ENCODE measurements at places on chromosomes 5 and 9.

DNA sequence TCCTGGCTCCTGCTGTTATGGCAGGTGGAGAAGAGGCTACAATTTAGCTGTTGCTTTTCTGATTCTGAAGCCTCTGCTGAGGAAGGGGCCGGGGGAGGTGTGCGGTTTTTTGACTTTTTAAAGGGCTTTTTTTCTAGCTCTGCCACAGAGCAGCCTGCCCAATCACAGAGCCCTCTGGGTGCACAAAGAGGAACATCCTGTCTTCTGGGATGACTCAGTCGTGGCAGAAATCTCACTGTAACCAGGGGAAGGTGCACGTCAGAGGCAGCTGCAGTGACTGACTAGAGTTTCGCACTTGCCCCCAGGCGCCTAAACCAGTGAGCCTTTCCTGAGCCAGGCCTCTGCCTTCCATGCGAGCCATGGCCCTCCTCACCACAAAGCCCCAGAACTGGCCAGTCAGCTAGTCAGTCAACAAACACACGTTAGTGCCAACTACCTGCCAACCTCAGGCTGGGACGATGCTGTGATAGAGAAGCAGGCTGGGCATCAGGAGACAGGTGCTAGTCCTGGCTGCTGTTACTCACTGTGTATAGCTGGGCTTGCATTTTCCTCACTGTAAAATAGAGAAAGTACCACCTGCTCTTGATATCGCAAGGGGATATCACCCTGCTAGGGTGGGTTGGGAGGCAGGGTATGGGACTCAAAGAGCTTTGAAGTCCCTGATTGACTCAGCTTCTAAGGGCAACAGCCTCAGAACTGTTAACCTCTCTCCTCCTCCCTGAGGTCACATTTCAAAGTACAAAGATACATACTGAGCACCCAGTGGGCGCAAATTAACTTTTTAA lies 2.2 kb downstream of the AKNA start:
- DNase-seq = peak; percentile 83

DNA sequence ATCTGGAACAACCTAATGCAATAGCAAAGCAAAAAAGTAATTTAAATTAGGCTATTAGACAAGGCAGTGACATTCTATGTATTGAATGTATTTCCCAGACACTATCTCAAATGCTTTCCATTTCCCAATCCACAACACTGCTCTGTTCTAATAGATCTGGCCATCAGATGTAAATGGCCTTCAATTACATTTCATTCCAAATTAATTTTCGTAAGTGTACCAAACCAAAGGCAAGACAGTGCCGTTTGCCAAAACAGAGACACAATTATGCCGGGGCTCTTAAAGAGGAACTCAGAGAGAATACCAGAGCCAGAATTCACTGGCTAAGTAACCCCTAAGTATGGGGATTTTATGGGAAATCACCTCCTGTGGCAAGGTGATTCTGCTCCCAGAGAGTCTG lies 63.1 kb downstream of the GNAQ start:
- DNase-seq = no peak

DNA sequence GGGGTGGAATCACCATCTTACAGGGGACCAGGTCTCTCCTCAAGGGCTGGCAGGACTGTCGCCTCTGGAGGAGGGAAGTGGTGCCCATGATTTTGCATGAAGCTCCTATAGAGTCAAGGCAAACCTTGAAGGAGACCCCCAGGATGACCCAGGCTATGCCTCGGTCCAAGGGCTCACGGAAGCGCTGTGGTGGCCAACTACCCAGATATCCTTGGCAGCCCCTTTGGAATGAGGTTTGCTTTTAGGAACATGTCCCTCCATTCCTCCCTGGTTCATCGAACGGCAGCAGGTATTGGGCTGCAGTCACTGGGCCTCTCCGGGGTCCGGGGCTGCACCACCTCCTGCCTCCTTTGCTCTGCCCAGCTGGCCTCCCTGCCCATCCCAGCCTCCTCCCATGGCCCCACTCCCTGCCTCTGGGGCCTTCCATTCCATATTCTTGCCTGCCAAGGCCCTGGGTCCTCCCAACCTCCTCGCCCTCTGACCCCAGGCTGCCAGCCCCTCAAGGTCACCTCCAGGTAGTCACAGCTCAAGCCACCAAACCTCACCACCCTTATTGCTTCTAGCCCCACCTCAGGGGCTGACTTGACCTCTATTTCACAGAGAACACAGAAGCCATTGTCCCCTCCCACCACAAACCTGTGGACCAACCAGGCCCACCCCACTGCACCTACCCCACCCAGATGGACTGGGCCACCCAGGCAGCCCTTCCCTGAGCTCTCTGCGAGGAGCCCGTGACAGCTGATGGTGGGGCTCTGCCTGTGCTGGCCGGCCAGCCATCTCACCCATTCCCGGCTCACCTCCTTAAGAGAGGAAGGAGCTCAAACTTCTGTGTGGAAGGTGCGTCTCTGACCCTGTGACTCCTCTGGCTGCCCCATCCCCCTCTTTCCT lies 3.6 kb upstream of the IL3 start:
- DNase-seq = no peak

GRCh38 chr9:127818574-127818973 lies 15.9 kb downstream of the FPGS start:
- DNase-seq = no peak

DNA sequence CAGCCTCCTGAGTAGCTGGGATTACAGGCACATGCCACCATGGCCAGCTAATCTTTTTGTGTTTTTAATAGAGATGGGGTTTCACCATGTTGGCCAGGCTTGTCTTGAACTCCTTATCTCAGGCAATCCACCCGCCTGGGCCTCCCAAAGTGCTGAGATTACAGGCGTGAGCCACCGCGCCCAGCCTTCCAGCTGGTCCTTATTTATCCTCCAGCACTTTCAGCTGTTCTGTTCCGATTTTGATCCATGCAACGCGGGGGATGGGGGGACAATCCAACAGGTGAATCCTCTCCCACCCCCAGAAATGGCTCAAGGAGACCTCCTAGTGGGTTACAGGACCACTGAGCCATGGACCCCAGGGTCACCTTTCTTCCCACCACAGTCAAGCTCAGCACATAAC lies 14.7 kb upstream of the CDKN2AIPNL start:
- no peak for DNase-seq

- no peak for DNase-seq
Observed at GRCh38 chr5:137141779-137142178, 357.3 kb downstream of the SPOCK1 start.

DNA sequence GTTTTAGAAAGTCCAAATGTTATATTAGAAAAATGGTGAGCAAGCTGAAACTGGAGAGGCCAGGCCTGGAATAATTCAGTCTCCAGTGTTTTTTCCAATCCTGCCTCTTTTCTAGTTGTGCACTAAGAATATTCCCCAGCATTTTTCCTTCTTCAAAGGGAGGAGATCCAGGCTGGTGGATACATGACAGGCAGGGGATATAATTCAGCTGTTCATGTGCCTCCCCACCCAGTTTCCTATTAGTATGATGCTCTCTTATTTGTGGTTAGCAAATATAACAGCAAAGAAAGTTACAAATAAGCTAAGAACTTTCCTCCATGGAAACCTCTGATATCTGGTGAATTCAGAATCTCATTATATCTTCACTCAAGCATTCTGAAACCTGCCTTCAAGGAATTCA lies 216.4 kb downstream of the TARS1 start:
- no peak for DNase-seq

DNA sequence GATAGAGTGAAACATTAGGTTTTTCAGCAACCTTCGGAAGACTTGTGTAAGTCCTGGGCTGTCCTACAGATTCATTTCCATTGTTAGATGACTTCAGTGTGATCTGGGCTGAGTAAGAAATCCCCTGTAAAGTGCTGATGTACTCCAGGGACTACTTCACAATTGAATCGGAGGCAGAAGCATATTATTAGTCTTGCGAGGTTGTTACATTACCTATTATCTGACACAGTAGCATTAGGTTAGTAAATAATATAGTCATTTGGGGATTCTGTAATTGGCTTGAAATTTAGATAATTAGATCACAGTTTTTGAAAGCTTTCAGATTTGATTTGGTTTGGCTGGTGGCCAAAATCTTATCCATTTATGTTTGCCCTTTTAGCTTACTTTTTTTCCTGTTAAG lies 62.4 kb downstream of the DMRT1 start:
- no peak for DNase-seq

- DNase-seq = no peak
Observed at GRCh38 chr9:125632321-125633115, 74.5 kb downstream of the MAPKAP1 start.

Measured in ACHN (cell line).